BE2C (cell line): ENCODE measurements at places on chromosomes 2 and 18.

GRCh38 chr18:37565101-37565976 is at the start of gene CELF4:
CELF4 (minus strand) TSS chr18:37565798.
- DNase-seq, result peak; percentile 46

DNA sequence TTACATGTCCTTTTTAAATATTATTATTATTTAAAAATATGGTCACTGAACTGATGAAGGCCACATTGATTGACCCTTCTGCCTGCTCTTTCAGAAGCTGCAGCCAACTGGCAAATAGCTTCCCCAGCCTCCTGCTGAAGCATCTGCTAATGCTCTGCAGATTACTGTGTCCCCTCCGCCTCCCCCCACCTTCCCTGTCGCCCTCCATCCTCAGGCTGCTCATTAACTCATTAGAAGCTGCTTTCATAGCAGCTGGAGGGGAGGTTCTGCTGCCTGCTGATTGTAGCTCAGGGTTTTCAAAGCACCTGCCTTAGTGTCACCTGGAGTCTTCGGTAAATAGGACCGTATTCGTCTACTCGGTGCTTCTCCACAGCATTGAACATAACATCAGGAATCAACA is 24.8 kb upstream of the LMAN1 start:
- DNase-seq, result no peak

DNA sequence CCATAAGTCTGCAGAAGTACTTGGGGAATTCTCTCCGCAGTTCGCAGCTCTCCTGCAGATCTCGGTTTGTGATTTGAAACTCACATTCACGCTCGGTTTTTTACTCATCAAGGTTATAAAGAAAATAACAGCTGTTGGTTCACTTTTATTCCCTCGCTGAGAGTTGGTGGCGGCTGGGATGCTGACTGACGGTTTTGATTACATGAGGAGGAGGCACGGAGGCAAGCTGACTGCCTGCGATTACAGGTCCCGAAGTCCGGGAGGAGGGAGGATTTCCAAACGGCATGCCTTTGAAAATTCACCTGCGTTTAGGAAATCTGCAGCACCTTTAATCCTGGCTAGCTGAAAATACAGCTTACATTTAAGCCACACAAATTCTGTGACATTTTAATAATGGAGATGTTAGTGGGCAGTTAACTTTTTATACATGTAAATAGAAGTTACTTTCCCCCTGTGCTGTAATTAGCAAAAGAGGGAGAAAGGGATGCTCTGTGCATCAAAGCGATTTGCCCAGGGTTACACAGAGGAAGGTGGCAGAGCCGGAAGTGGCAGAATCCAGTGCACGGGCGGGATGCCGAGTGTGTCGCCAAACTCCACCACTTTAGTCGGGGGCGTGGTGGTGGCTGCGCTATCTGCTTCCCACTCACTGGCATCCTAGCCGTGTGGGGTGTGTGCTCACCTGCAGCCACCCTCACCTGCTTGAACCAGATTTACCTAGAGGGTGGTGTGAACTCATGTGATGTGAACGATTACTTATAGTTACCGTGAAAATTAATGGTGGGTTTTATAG is 14.7 kb downstream of the AGAP1 start:
- no peak for DNase-seq

- DNase-seq, result peak; percentile 26
These were observed 43.1 kb downstream of the INPP4A start for GRCh38 chr2:98487806-98488189.

DNA sequence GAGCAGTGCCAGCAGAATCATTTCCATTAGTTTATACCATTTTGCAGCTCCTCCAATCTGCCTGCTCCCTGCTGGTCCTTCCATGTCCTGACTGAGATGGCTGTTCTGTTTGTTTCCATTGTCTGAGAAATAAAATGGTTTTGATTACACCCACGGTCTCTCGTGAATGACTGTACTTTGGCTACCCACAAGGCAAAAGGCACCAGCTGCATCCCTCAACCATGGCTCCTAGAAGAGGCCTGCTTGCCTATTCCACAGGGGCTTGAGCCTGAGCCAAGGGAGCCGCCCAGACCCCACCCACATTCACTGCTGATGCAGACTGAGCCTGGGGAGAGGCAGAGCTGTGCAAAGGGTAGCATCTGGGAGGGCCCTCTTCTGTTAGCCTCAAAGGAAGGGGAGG is 31.2 kb downstream of the MARCHF4 start:
- peak; percentile 51 for DNase-seq
